Fibroblast of gingiva (primary cell): ENCODE measurements at places on chromosomes 2 and 18.

DNA sequence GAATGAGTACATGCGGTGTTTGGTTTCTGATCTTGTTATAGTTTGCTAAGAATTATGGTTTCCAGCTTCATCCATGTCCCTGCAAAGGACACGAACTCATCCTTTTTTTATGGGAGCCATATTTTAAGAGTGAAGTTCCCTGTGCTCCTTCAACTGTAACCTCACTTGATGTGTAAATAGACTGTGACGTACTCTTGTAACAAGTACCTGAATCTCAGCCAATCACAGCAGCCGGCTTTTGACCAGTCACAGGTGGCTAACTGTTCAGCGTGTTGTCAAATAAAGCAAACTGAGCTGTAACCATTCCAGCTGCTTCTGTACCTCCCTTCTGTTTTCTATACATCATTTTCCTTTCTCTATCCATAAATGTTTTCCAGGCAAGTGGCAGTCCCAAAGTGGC is 774.3 kb upstream of the HS6ST1 start:
- no peak for DNase-seq

DNA sequence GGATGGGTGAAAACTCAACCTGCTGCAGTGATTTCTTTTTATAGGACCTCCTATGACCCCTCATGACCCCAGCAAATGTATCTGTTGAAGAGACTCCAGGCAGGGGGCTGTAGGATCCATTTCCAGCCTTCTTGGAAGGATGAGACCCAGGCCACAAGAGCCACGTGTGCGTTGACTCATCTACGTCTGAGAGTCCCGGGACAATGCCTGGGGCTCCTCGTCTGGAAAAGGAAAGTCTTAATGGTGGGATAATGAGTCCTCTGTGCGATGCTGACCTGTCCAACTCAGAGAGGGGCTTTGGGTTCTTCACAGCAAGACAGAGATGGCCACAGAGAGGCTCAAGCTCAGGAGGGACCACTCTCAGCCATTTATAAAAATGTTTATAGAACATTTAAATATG is 80.8 kb downstream of the SMIM21 start:
- no peak for DNase-seq

GRCh38 chr2:104861351-104862057 is 7.6 kb downstream of the POU3F3 start:
- peak; percentile 45 for DNase-seq

DNA sequence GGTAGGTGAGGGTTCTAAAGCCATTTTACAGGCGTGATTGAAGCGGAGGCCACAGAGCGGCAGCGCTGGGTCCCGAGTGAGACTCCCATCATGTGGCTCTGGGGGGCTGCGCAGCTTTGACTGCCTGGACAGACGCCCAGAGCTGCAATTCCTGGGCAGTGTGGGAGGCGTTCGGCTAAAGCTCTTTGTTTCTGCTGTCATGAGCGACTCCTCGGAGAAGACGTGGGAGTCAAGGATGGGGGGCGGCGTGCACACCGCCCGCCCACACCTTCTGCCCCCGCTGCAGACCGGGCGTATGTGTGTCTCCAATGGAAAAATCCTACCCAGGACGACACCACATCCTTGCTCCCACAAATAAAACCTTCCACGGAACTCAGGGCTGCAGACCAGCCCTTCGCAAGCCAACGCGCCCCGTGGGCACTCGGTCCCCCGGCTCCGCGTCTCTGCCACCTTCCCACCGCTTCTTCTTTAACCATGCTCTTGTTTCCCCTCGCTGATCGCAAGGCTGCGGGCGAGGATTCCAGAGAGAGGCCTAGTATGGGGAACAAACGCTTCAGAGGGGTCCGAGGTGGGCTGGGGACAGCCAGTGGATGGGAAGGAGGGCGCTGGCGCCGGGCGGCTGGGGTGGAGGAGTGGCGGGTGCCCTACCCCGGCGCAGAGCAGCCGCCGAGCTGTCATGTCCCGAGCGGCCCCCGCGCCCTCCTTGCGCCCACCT is 680 bp upstream of the LBH start:
- no peak for DNase-seq

DNA sequence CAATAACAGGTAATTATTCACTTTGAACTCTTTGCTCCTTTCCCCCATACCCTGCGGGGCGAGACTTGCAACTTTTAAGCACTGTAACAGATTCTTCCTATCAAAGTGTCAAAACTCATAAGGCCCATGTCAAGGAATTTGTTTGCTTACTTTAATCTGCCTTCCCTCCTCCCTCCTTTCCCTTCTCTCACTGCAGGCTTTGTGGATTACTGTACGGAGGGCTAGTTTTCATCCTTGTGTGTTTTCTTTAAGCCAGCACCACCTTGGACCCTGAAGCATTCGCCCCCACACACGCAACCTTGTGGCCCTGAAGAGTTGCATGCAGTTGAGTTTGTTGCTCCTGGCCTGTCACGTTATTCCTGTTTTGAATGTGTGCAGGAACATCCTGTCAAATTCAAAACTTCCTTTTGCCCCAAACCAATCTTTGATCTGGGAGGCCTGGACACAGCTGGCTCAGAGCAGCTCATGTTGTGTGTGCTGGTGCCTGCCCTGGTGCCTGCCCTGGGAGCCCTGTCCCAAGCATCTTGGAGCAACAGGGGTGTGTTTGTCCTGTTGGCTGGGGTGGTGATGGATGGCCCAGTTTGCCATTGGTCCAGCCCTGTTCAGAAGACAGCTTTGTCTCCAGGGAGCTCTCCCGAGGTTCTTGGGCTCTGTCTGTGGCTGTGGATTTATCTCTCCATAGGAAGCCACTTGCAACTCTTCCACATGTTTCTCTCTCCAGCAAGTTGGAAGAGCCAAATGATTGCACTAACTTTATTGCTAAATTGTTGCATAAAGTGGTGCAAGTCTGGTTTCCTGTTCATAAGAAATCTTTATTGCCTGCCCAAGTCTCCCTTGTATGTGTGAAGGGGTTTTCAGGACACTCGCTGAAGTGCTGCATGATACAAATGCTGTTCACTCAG is 199.6 kb downstream of the VAPA start:
- DNase-seq, result peak; percentile 75

DNA sequence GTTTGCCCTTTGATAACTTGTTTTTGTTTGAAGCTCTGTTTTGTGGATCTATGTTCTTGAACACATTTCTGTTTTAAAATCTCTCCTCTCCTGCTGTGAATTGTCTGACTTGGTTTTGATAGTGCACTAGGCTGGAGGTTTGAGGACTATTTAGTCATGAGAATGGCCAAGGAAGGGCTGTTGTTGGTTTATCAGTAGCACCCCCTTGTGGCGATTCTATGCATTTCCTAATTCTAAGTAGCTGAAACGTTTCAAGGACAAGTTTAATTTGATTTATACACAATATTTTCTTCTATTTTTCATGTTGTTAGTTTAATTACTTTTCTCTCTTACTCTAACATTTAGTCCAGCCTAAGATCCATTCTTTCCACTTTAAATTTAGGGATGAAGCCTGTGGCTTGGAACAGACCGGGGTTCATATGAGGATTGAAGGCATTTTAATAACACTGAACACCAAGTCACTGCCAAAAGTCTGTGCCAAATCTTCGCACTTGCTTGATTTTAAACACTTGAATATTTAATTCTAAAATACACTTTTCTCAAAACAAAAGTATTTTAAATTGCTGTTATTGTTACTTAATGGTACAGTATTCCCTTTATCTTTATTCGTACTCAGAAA is 166.0 kb downstream of the SOCS6 start:
- peak; percentile 58 for DNase-seq

- DNase-seq, result no peak
These were observed 167.8 kb downstream of the NUP35 start for GRCh38 chr2:183292028-183292427.

GRCh38 chr2:205661281-205661680 is 21.0 kb upstream of the NRP2 start:
- DNase-seq, result no peak

GRCh38 chr2:170177950-170178781 is at the start of gene MYO3B:
Gene MYO3B, plus strand, starts transcription at chr2:170178147. Its CDS starts 141 bp downstream, at chr2:170178288.
- peak; percentile 69 for DNase-seq

DNA sequence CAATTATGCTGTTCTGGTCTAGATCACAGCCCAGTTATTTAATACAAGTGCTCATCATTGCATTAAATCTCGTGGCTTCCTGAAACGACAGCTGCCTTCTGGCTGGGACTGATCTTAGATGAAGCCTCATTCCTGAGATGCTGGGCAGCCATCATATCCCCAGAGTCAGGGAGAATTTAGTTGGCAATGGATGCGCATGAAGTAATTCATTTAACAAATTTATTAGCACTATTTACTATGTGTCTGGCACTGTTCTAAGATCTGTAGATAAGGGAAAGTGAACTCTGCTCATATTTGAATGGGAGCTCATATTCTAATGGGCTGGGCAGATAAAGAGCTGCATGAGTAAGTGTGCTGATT is 244.7 kb downstream of the KCNS3 start:
- DNase-seq, result no peak

DNA sequence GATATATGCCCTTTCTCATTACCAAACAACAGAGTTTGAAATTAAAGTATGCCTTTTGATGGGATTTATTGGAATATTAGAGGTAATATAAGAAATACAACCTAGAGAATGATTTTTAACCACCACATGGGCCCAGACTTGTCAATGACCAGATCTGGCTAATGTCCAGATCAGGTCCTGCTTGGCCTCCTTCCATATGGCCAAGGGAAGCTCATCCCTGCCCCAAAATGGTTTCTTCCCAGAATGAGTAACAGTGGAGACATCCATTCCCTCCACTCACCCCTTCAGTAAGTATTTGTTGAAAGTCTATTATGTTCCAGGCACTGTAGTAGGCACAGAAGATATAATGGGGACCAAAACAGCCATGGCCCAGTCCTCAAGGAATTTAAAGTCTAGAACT is 54.9 kb downstream of the ANTXR1 start:
- DNase-seq, result no peak

- no peak for DNase-seq
These were observed 350.6 kb downstream of the DCDC2C start for GRCh38 chr2:4053769-4054493.

DNA sequence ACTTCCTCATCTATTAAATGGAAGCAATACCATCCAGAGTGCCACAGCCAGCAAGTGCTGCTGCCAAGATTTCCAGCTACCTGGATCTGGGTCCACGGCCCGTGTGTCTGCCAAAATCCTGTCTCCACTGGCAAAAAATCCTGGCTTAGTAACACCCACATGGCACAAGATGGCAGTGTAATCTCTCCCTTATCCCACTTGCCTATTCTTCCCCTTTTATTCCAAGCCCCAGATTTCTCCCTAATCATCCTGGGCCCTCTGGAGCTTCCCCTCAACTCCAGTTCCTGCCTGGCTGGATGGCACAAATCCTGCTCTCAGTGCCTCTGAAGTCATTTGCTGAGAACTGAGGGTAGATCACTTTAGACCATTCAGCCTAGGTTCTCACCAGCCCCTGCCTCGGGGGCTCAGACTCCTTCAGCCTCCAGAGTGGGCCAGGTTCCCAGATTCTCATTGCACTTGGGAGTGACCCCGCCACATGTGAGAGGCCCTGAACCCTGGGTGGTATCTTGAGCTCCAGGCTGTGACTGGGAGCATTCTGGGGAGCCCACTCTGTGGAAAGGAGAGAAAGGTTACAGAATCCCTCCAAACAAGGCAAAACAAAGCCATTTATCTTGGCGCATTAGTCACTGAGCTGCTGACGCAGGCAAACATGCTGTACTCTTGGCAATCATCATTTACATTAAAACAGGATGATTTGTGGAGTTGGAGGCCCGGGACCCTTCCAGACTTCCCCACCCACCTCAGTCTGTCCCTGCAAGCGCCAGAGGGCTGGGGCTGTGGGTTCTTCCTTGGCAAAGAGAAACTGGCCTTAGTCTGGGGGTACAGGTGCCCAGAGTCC is 325.8 kb downstream of the DYSF start:
- no peak for DNase-seq

DNA sequence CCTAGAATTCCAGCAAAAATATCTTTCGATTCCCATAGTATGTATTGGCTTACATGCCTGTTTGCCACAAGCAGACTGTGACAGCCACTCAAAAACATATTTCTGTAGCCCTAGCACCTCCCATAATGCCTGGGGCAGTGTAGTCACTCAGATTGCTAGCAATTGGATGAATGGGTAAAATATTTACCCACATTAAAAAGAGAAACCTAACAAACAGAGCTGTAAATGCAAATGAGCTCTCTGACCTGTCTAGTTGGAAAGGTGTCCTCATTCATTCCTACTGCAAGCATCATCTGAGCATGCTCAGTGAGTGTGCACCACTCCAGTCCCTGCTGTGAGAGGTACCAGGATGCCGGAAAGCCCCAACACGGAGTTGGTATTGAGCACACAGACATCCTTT is 234.0 kb upstream of the RAB12 start:
- no peak for DNase-seq

DNA sequence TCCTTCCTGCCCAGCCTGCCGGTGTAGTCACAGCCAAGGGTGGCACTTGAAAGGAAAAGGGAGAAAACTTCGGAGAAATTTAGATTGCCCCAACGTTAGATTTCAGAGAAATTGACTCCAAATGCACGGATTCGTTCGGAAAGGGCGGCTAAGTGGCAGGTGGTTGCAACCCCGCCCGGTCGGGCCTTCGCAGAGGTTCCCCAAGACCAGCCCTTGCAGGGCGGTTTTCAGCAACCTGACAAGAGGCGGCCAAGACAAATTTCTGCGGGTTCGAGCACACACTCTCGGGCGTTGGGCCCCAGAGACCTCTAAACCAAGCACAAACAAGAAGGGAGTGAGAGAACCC is 4.8 kb downstream of the ONECUT2 start:
- DNase-seq, result no peak

GRCh38 chr18:23387265-23387664 is 65.8 kb upstream of the RIOK3 start:
- DNase-seq, result no peak

GRCh38 chr2:72915907-72916742 is 1.2 kb upstream of the EMX1 start:
- no peak for DNase-seq

DNA sequence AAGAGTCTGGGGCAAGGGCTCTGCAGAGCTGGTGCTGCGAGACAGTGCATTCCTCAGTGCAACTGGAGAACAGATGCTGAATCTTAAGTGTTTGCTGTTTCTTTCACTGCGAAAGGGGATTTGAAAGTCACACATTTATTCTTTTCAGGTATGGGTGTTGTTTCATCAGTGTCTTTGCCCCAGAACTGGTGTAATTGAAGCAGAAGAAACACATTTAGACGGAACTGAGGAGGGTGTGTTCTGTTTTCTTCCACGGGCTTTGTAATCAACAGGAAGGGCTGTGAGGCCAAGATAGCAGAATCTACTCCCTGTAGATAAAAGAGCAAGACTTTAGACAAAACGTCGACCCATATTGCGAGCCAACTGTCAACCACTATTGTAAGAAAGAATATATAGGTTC is 151.9 kb downstream of the EPHA4 start:
- DNase-seq, result no peak

- peak; percentile 86 for DNase-seq
These were observed 154.3 kb downstream of the RNF152 start for GRCh38 chr18:61738488-61738887.
